ENCODE measurements at places on chromosomes 12 and 14. TPM values are rescaled to one million over a fixed set of nuclear protein-coding genes. Genes with fewer than 3 reads are reported as not detected.

TGFB3 gene
- 5.6 TPM for total RNA-seq

EIF2S3B gene
- total RNA-seq = 0.54 TPM

GMFB gene
- total RNA-seq = 104 TPM

KRT6C gene
- total RNA-seq = not detected

PAX9 gene
- total RNA-seq = under 0.01 TPM

RDH11 gene
- total RNA-seq = 68.9 TPM
